ENCODE measurements at places on chromosomes 7 and 10.

- H3K4me3 ChIP-seq = no peak overlapping the region
- DNase-seq = no peak
- no peaks in the 10 kb centered on the region for H3K36me3 ChIP-seq
- no peaks in the 10 kb centered on the region for H3K4me1 ChIP-seq
- H3K27ac ChIP-seq = no peak overlapping the region
- no peaks in the 10 kb centered on the region for H3K27me3 ChIP-seq
Measured at GRCh38 chr10:59465088-59465487, 102.7 kb upstream of the FAM13C start.

DNA sequence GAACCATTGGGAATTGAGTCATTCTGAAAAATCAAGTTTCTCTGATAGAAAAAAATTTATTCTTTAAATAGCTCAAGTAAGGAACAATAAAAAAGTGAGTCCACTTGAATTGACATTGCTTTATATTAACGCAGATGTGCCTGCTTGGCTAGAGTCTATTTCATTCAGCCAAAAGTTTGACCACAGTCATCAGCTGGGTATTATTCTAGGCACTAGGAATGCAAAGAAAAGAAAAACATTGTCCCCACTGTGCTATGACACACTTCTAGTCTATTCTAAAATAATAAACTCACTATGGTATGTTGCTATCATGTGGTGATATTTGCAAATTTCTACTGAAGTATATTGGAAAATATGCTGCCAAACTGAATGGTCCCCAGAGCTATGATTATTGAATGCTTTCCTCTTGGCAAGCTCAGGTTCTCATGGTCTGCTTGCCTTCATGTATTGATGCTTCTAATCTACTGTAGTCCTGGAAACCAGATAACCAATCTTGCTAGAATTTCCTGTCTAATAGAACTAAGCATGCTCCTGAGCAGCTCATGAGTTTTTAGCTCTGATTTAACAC, 8.3 kb downstream of the SFRP4 start:
- H3K4me1 ChIP-seq = no peaks in the 10 kb centered on the region
- H3K27ac ChIP-seq = no peak overlapping the region
- no peaks in the 10 kb centered on the region for H3K36me3 ChIP-seq
- DNase-seq = no peak
- H3K4me3 ChIP-seq = no peak overlapping the region

GRCh38 chr7:64873155-64873500, 29.9 kb upstream of the ZNF273 start:
- H3K27me3 ChIP-seq = peaks cover 28% of the 10 kb centered on the region
- no peak overlapping the region for H3K27ac ChIP-seq
- DNase-seq = no peak
- peaks cover 10% of the 10 kb centered on the region for H3K4me1 ChIP-seq

GRCh38 chr10:122154031-122154544, 117.0 kb upstream of the BTBD16 start:
- H3K4me1 ChIP-seq = no peaks in the 10 kb centered on the region
- H3K36me3 ChIP-seq = no peaks in the 10 kb centered on the region
- no peak overlapping the region for H3K27ac ChIP-seq
- H3K27me3 ChIP-seq = peaks cover 22% of the 10 kb centered on the region

DNA sequence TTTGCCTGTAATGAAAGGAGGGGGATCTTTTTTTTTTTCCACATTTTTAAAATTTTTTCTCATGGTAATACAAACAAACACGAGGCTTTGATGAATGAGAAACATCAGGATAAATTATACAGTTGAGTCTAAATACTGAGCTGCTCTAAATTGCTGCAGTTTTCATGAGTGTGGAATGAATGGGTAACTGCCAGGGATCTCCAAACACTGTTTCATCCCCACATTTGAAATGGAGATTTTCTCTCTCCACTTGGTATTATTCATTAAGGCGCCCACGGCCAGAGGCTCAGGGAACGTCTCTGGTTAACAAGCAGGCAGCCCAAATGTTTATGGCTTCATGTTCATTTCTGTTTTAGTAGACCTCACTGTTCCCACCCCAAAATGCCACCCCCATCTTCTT, 717.1 kb downstream of the GRID1 start:
- H3K4me3 ChIP-seq = no peak overlapping the region
- no peaks in the 10 kb centered on the region for H3K27me3 ChIP-seq
- H3K4me1 ChIP-seq = no peaks in the 10 kb centered on the region
- H3K27ac ChIP-seq = no peak overlapping the region

GRCh38 chr7:144133307-144133706, 10.3 kb downstream of the OR2A14 start:
- no peaks in the 10 kb centered on the region for H3K27me3 ChIP-seq
- no peaks in the 10 kb centered on the region for H3K36me3 ChIP-seq
- no peak overlapping the region for H3K27ac ChIP-seq
- DNase-seq = no peak

GRCh38 chr7:128132426-128133069, 101.3 kb upstream of the LRRC4 start:
- no peak overlapping the region for H3K27ac ChIP-seq
- no peak overlapping the region for H3K4me3 ChIP-seq
- peaks cover 32% of the 10 kb centered on the region for H3K27me3 ChIP-seq
- DNase-seq = no peak
- peaks cover 22% of the 10 kb centered on the region for H3K4me1 ChIP-seq
- no peaks in the 10 kb centered on the region for H3K36me3 ChIP-seq

- H3K4me1 ChIP-seq = peaks cover 5% of the 10 kb centered on the region
- DNase-seq = no peak
- no peak overlapping the region for H3K27ac ChIP-seq
- no peaks in the 10 kb centered on the region for H3K27me3 ChIP-seq
- H3K36me3 ChIP-seq = no peaks in the 10 kb centered on the region
Measured at GRCh38 chr7:40299097-40299496, 164.3 kb downstream of the SUGCT start.

- peaks cover 8% of the 10 kb centered on the region for H3K4me1 ChIP-seq
- DNase-seq = no peak
- H3K4me3 ChIP-seq = no peak overlapping the region
- peaks cover 27% of the 10 kb centered on the region for H3K27me3 ChIP-seq
Measured at GRCh38 chr7:134892963-134893362, 93.3 kb upstream of the AGBL3 start.

DNA sequence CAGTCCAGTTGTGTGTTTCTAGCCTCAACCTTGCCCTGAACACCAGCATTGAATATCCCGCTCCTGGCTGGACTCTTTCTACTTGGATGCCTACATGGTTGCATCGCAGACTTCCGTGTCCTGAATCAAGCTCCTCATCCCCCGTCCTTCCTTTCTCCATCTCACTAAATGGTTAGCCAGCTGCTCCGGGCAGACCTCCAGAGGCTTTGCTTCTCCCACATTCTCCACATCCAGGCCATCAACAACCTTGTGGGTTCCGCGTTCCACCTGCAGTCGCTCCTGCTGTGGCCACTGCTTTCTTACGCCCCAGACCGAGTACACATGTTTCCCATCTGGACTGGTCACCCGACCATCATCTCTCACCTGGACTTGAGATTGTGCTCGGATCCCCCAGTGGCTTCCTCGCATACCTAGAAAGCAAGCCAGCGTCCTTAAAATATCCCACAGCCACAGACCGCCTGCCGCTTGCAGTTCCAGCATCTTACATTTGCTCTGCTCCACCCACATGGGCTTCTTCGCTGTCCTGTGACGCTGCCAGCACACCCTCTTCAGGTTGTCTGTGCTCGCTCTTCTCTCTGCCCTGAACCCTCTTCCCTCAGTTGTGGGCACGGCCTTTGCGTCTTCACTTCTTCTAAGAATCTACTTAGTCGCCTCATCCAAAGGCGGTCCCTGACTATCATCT, 25.9 kb downstream of the CELF2 start:
- DNase-seq = no peak
- no peaks in the 10 kb centered on the region for H3K36me3 ChIP-seq
- H3K4me1 ChIP-seq = no peaks in the 10 kb centered on the region
- peaks cover 8% of the 10 kb centered on the region for H3K27me3 ChIP-seq
- no peak overlapping the region for H3K27ac ChIP-seq

GRCh38 chr10:117550599-117551329, 8.2 kb downstream of the EMX2 start:
- H3K36me3 ChIP-seq = no peaks in the 10 kb centered on the region
- H3K4me3 ChIP-seq = no peak overlapping the region
- DNase-seq = no peak
- H3K4me1 ChIP-seq = peaks cover 33% of the 10 kb centered on the region
- H3K27me3 ChIP-seq = peaks cover 98% of the 10 kb centered on the region
- H3K27ac ChIP-seq = no peak overlapping the region

DNA sequence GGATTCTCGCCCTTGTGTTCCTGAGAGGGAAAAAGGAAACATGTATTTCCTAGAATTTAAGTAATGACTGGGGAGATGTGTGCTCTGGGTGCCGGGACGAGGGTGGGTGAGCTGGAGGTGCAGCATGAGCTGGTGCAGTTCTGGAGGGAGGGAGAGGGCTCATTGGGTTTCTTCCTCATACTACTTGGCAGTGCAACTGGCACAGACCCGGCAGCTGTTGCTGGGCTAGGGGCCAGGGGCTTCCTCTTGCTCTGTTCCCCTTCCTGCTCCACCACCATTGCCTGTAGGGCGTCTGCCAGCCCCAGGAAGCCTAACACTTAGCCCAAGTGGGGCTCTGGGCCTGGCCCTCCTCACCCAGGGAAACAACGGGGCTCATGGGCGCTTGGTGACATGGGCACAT, 5.9 kb downstream of the RET start:
- peaks cover 39% of the 10 kb centered on the region for H3K27me3 ChIP-seq
- no peaks in the 10 kb centered on the region for H3K36me3 ChIP-seq
- H3K4me1 ChIP-seq = peaks cover under 1% of the 10 kb centered on the region
- no peak overlapping the region for H3K27ac ChIP-seq
- no peak overlapping the region for H3K4me3 ChIP-seq

DNA sequence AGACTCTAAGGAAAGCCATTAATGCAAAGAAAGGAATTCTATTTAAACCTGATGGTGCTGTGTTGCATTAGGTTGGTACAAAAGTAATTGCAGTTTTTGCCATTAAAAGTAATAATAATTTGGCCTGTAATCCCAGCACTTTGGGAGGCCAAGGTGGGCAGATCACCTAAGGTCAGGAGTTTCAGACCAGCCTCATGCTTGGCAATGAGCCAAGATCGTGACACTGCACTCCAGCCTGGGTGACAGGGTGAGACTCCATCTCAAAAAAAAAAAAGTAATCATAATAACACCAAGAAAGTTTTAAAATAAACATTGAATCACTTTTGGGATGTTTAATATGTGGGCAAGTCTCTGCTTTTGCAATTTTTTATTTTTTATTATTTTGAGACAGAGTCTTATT, 107.3 kb upstream of the FRMD4A start:
- H3K4me1 ChIP-seq = no peaks in the 10 kb centered on the region
- no peak overlapping the region for H3K4me3 ChIP-seq
- peaks cover 35% of the 10 kb centered on the region for H3K27me3 ChIP-seq

Data from activated T-cell treated with anti-CD3 and anti-CD28 coated beads, Interleukin-2, amount 50 U/mL, for 24 hours (primary cell).